ENCODE measurements at places on chromosomes 13 and 19.

GRCh38 chr19:53809518-53810186 lies 14.5 kb downstream of the NLRP12 start:
- DNase-seq, result no peak

DNA sequence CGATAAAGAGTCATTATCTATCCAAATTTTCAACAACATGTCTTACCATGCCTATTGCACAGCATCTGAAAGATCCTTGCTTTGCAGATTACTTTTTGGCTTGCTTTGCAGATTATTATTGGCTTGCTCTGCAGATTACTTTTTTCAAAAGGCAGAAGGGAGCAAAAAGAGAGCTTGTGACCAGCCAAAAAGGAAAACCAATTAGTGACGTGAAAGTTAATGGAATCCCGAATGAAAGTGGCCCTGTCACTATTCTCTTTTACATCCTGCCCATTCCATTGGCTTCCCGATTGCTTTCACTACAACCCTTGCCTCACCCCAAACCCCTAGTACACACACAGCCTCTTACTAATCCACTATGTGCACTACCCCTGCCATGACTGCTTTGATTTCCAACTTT lies 81.3 kb downstream of the LHFPL6 start:
- no peak for DNase-seq

- no peak for DNase-seq
Observed at GRCh38 chr13:111129465-111130115, 14.5 kb downstream of the ARHGEF7 start.

DNA sequence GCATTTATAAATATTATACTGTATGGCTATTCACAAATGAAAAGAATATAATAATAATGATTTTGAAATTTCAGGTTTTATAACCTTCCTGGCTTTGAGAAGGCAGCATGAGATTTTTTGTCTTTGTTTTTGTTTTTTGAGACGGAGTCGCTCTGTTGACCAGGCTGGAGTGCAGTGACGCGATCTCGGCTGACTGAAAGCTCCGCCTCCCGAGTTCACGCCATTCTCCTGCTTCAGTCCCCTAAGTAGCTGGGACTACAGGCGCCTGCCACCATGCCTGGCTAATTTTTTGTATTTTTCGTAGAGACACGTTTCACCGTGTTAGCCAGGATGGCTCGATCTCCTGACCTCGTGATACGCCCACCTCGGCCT lies 64.1 kb downstream of the ZNF429 start:
- DNase-seq, result peak; percentile 82

DNA sequence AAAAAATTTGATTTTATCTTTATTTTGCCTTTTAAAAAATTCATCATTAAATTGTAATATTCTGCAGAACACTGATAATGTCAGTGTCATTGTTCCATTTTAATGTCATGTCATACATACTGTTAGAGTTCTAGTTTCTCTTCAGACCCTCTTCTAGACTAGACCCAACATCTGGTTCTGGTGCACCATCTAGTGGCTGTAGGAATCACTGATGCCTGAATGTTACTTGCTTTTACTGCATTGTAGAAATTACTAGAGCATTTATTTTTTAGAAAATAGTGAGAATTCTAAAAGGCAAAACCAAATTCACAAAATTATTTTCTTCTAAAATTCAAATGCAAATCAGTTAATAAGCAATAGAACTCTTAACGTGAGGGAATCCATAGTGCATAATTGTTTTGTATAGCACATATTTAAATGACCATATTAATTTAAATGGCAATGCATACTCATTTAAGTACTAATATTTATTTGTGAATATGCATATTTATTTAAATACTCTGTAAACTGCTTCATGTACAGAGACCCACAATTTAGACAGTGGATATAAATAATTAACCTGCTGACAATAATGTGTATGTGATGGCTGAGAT lies 425.7 kb downstream of the KLF12 start:
- DNase-seq, result peak; percentile 81

DNA sequence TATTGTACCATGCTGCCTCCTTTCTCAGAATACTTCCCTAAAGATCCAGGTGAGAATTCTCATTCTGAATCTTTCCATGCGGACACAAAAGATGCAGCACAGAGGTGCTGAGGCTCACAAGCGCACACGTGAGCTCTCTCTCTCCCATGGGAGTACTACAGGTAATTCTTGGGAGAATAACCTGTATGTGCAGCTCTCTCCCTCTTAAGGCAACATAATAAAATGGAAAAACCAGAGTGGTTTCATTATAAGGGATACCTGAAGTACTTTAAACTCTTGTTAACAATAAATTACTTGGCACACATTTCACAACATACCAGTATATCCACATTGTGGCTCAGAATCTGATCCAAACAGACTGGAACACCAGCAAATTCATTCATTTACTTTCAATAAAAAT lies 40.4 kb downstream of the INTS6 start:
- DNase-seq, result no peak

- peak; percentile 55 for DNase-seq
Observed at GRCh38 chr13:50126993-50127725, 111.9 kb downstream of the KCNRG start.

- peak; percentile 62 for DNase-seq
Observed at GRCh38 chr13:28622286-28622685, 36.6 kb upstream of the POMP start.

- no peak for DNase-seq
Observed at GRCh38 chr13:40076765-40077362, 421.4 kb downstream of the COG6 start.

GRCh38 chr19:42297039-42297438 lies 4.9 kb upstream of the PRR19 start:
- DNase-seq, result no peak

GRCh38 chr19:9792206-9793070 lies 23.9 kb upstream of the ZNF846 start:
- DNase-seq, result peak; percentile 95

DNA sequence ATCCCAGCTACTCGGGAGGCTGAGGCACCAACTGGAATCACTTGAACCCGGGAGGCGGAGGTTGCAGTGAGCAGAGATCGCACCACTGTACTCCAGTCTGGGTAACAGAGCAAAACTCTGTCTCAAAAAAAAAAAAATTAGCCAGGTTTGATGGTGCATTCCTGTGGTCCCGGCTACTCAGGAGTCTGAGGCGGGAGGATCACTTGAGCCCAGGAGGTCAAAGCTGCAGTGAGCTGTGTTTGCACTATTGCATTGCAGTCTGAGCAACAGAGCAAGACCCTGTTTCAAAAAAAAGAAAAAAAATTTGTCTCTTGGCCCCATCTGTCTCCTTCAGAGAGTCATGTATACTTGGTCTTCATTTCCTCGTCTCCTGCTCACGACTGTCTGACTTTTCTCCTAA lies 1.6 kb downstream of the CCDC97 start:
- no peak for DNase-seq

- DNase-seq, result no peak
Observed at GRCh38 chr19:45975306-45976070, 1.8 kb upstream of the NOVA2 start.

GRCh38 chr13:34419025-34419424 lies 523.0 kb upstream of the NBEA start:
- no peak for DNase-seq

DNA sequence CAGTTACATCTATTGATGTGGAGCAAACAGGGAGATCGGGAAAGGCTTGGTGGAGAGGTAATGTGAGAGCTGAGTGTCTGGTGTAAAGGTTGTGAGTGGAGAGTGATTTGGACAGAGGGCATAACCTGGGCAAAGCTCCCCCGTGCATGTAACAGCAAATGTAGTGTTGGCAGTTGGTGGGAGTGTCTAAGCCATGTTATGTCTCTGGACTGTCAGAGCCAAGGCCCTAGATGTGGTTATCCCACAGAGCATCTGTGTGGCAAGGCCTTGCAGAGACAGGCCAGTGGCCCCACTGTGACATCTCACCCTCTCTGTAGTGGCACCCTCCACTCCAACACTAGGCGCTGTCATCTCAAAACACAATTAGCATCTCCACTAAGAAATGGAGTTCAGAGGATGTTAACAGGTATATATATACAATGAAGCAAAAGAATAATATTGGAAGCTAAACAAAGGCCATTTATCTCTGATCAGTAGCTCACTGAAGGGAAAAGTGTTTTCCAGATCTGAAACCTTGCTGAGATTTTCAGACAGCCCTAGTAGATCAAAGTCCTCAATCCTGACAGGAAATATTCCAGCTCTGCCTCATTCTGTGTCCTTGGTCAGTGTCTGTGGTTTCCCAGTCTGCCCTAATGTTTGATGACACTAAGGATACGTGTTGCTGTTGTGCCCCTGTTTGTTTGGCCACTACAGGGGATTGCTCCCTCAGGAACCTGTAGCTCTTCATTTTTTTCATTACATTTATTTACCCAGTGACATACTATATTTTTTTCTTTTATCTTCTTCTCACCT lies 20.2 kb downstream of the POLR1D start:
- no peak for DNase-seq

- DNase-seq, result no peak
Observed at GRCh38 chr19:49357186-49357585, 5.0 kb downstream of the TEAD2 start.

DNA sequence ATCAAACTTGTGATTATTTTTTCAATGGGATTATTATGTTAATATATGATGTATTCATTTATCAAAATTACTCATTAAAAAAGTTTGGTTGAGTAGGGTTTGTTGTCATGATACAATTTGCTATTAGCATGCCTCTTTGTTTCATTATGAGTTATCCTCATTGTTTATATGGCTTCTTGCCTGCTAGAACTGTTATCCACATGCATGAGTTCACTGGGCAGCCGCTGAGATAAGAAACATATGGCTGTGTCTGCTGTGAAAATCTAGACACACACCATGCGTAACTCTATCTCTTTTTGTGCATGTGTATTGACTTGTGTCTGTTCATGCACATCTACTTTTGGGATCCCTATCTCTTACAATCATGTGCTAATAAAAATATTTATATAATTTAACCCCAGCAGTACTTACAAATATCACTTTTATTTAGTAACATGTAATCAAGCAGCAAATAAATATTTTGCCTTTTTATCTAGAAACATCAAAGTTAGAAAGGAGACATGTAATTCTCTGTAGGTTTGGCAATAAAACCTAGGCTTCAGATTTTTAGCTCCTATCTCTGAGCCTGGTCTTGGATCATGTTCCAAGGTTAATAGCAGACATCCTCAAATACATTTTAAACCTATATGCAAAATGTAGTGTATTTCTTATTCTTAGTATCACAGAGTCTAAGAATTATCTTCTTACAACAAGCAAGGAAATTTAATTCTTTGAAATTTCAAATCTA lies 11.2 kb upstream of the KLF12 start:
- DNase-seq, result no peak

All from CD4-positive, alpha-beta T cell treated with Interferon alpha-2 for 1 hour (primary cell).